ENCODE measurements at places on chromosomes 11 and 22. TPM values are rescaled to one million over a fixed set of nuclear protein-coding genes. Genes with fewer than 3 reads are reported as not detected.

Gene CRYAB
- total RNA-seq: 11.5 TPM

GRCh38 chr22:35322126-35322525 is 22.4 kb downstream of the TOM1 start:
- DNase-seq: no peak

GRCh38 chr11:12273618-12273995 is 103.8 kb upstream of the PARVA start:
- DNase-seq: peak; percentile 5

DNA sequence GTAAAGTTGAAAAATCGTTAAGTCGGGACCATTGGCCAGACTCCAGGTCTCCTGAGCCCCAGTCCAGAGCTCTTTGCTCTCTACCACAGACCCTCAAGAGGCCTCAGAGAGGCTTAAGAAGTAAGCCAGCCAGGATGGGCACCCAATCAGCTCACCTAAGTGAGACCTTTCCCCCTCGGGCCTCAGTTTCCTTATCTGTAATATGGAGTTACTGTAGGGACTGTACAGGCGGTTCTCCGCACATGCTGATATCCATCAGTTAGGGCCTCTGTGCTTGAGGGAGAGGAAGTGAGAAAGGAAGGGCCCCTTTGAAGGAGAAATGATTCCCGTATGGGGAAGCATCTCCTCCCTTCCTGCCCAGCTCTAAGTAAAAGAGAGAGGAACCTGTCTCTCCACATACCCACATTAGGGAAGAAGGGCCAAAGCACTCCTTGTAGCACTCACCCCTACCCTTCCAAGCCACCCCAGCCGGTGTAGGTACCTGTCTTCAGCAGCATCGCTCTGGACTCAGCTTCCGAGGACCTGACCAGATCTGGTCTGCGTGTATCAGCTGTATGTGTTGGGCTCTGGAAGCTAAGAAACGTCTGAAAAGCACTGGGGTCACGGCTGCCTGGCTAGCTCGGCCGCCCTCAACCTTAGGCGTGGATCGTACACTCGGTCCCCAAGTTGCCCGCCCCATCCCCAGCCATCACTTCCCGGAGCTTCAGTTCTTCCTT is 653 bp downstream of the NAGA start:
- no peak for DNase-seq

DNA sequence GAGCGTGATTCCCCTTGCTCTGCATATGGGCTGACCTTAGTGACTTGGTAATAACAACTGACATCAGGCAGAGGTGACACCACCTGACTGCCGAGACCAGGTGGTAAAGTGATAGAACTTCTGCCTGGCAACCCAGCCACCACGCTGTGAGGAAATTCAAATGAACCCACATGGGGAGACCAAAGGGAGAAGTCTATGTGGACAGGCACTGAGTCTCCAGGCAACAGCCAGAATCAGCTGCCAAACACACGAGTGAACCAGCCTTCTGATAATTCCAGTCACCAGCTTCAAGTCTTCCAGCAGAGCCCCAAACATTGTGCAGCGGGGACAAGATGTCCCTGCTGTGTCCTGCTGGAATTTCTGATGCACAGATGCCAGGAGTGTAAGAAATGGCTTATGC is 29.7 kb downstream of the SPATA19 start:
- DNase-seq: no peak

DNA sequence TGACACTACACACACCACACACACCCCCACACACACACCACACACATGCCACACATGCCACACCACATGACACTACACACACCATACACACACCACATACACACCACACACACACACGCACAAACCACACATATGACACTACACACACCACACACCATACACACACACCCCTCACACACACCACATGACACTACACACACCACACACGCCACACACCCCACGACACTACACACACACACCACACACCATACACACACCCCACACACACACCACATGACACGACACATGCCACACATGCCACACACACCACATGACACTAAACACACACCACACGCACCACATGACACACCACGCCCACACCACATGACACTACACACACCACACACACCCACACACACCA is 101.8 kb upstream of the ASPHD2 start:
- DNase-seq: no peak

GRCh38 chr11:11569936-11570491 is 51.8 kb downstream of the GALNT18 start:
- peak; percentile 50 for DNase-seq

- DNase-seq: no peak
Observed at GRCh38 chr11:117045956-117046355, 52.3 kb downstream of the SIK3 start.

- DNase-seq: no peak
Observed at GRCh38 chr11:131118247-131118646, 202.0 kb upstream of the SNX19 start.

- DNase-seq: peak; percentile 45
Observed at GRCh38 chr11:118290923-118291322, 13.6 kb upstream of the CD3E start.

- no peak for DNase-seq
Observed at GRCh38 chr11:15841931-15842740, 514.2 kb downstream of the SOX6 start.

GRCh38 chr22:44519886-44520285 is 21.9 kb upstream of the RTL6 start:
- DNase-seq: no peak

DNA sequence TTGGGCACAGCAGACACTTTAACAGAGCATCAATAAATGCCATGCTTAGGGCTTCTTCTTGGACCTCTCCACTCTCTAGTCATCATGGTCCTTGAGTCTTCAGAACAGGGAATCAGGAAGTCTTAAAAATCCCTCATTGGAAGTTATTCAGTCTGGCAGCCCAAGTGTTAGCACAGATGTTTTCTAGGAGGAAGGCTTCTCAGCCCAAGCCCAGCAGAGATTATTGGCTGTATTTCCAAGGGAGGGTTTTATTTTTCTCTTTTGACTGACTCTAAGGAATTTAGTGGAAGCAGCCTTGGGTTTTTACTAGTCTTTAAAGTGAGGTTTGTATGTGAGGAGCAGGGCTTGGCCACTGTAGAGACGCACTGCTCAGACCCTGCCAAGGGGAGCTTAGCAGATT is 41.9 kb downstream of the CEP164 start:
- DNase-seq: no peak
